ENCODE measurements at places on chromosomes 1 and 21.

GRCh38 chr1:212611000-212611948 lies 2.7 kb downstream of the ATF3 start:
- no peak for DNase-seq

- DNase-seq: no peak
Measured at GRCh38 chr1:63770381-63770780, 3.4 kb upstream of the ROR1 start.

- no peak for DNase-seq
Measured at GRCh38 chr21:34354836-34355235, 9.0 kb upstream of the KCNE2 start.

DNA sequence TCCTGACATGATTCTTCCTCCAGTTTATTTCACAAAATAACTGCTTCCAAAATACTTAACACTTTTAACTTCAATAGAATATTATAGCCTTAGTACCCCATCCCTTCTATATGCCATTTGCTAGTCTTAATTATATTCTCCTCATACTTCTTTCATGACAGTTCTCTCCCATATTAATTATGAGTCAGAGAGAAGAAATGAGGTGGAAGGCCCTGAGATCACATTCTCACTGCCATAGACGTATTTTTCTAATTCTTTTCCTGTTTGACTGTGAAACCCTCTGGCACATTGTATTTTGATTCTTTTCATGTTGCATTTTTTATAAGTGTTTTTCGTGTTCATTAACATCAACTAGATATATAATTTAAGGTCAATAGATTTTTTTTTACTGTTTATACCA lies 88.4 kb downstream of the GTF2B start:
- no peak for DNase-seq

DNA sequence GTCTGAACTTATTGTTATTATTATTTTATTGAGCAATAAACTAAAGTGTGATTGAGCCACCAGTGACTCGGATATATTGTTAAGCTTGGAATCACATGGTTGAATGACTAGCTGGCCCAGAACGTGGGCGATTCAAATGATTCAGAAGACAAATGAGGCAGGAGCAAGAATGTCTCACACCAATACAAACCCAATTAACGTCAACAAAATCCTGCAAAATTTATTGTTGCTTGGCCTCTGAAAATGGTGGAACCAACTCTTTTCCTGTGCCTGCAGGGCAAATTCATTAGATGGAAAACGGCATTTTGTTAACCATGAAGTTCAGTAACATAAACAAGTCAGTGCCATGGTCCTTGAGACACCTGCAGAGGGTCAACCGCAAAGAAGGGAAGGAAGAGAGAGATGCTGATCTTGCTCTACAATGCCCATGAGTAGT lies 482.0 kb downstream of the SETD4 start:
- no peak for DNase-seq

- DNase-seq: no peak
Measured at GRCh38 chr21:31974454-31974985, 101.7 kb downstream of the HUNK start.

GRCh38 chr1:91535441-91535840 lies 34.8 kb downstream of the CDC7 start:
- DNase-seq: no peak

DNA sequence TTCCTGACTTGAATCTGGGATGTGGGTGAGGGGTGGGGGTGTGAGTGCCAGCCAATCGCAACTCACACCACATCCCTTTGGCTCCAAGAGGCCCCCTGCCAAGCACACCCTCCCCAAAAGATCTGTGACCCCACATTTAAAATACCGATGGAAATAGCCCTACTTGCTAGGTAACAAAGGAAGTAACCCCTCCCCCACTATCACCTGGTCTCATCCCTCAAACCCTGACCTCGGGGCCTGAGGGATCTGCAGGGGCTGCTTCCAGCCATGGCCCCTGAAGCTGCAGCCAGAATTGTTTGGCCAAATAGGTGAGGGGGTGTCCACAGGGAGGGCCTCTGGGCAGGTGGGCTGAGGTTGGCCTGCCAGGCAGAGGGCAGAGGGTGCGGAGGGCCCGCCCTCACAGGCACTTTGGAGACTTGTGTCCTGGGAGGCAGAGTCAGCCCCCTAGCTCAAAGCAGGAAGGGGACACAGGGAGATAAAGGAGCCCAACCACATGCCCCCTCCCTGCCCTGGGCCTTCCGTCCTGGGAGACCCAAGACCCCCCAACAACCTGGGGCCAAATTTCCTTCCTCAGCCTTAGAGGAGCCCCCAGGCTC lies 37.2 kb downstream of the SDC3 start:
- DNase-seq: no peak

GRCh38 chr1:15985611-15986297 lies 9.9 kb upstream of the ZBTB17 start:
- no peak for DNase-seq

GRCh38 chr1:204930155-204930523 lies 59.5 kb downstream of the NFASC start:
- DNase-seq: no peak

DNA sequence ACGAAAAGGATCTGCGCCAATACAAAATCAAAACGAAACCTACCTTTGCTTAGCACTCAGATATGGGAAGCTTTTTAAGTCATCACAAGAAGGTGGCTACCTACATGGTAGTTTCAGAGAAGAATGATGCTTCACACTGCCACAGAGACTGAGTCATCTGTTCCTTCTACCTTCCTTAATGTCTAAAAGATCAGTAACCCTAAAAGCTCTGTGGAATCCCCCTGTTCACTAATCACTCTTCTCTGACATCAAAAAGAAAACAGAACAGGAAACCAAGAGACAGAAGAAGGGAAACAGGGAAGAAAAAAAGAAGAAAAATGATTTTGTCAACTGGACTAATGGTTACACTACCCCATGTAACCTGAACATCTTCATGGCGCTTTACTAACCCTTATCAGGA lies 177.2 kb downstream of the SMYD3 start:
- no peak for DNase-seq

- DNase-seq: no peak
Measured at GRCh38 chr1:17089506-17089905, 29.7 kb downstream of the PADI2 start.

DNA sequence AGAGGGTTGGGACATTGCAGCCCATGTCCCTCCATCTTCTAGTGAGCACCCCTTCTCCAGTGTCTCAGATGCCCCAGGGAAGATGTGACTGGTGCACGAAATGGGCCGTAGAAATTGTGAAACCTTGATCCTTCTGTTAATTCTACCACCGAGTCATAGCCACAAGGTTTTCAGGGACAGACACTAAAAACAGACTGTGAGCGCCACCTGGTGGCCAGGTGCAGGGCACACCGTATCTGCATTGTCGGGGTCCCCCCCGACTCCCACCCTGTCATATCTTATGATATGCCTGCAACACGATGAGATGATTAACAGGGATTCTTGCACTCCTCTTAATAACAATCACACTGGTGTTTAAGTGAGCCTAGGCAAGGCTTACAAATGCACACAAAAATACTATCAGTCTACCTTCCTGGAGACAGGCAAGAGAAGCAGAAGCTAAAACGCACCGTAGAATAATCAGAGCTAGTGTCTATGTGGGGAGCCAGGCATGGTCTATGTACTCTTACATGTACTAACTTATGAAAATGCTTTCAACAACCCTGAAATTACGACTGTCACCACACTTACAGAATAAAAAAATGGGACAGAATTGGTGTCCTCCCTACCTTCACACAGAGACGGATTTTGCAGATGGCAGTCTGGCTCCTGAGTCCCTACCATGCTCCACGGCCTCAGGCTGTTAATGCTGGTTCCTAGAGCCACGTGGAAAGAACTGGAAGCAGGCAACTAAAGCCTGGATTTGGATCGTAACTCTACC lies 57.9 kb downstream of the FHAD1 start:
- DNase-seq: peak; percentile 33

DNA sequence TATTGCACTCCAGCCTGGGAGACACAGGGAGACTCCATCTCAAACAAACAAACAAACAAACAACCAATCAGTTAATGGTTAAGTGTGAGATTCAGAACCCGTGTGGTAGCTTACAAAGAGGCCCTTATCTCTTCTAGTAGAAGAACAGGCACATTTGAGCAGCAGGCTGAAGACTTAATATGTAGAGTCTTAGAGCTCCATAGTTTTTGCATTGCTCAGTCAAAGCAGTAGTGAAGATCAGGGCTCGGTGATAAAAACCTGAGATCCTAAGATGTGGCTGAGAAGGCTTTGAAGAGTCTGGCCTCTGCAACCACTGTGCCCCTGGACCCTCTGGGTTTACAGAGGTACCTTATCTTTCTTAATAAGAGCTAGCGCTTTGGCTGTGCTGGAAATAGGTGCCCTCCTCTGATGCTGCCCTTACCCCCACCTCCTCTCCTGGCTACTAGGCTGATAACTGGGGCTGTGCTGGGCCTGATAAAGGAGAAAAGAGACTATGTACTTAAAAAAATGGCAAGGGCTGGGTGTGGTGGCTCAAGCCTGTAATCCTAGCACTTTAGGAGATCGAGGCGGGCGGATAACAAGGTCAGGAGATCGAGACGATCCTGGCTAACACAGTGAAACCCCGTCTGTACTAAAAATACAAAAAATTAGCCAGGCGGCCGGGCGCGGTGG lies 10.5 kb upstream of the UCK2 start:
- DNase-seq: no peak

GRCh38 chr1:233032916-233033315 lies 82.5 kb downstream of the NTPCR start:
- DNase-seq: no peak

- DNase-seq: no peak
Measured at GRCh38 chr21:36535618-36536241, 55.8 kb upstream of the CLDN14 start.

DNA sequence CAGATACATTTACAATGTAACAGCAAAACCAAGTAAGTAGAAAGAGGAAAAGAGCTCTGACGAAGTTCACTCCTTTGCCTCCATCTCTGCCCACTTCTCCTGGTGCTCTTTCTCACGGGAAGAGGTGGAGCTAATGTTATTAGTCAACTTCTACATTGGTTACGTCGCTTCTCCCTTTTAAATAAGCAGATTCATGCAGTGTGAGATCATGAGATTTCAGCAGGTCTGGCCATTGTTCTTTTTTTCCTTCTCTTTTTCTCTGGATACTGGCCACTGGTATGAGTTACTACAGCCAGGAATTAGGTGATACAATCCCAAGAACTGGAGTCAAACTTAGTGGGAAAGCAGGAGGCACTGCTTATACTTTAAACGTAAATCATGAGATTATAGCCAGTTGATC lies 207.1 kb downstream of the AKT3 start:
- DNase-seq: no peak

GRCh38 chr1:215589650-215590435 lies 22.7 kb downstream of the KCTD3 start:
- DNase-seq: no peak

GRCh38 chr21:16569679-16570078 lies 839.9 kb downstream of the USP25 start:
- no peak for DNase-seq

DNA sequence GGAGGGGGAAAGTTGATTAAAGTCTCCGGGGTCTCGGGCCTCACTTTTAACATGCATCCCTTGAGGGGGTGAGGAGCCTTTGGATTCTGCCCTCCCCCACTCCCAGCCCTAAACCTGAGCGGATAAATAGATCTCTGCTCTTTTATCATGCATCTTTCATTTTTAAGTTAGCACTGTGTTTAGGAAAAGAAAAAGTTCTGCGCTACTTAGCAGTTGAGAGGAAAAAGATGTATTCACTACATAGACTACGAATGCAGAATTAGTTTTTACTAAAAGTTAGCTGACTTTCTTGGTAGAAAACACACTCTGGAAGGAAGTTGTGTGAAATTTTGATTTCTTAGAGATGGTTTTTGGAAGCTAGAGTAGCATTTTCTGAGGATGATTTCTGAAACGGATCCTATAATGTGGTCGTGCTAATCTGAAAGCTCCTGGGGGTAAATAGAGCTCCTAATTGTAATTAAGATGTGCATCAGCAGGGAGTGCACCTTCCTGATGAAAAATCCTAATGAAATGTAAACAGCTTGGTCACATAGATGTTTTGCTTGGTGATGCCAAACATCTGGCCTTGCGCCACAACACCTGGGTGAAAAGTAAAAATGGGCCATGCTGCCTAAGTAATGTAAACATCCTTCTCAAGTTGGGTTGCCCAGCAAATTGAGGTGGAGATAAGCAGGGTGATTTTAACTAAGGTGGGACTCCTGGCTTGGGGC lies 1.8 kb downstream of the ROR1 start:
- DNase-seq: no peak

- DNase-seq: no peak
Measured at GRCh38 chr1:113587475-113587874, 171.8 kb downstream of the PHTF1 start.

- no peak for DNase-seq
Measured at GRCh38 chr1:35727434-35728040, 8.9 kb upstream of the C1orf216 start.

DNA sequence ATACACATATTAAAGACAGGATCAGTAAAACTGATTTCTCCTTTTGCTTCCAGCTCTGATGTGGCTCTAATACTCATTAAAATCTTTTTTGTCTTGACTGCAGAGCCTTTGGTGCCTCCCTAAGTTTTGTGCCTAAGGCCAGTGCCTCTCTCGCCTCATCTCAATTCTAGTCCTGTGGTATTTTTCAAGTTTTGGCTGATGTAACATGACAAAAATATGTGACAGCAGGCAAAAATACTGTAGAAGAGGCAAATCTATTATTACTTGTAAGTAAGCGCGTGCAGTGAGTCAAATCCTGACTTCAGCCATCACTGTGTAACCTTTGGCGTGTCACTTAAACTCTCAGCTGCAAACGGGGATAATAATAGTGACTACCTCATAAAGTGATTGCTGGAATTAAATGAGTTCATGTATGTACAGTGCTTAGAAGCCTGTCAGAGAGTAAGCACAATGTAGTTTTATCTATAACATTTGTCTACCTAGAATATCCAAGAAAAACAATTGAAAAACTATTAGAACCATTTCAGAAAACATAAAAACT lies 74.0 kb downstream of the MAB21L3 start:
- DNase-seq: no peak

- DNase-seq: no peak
Measured at GRCh38 chr1:156804572-156805243, 11.9 kb downstream of the SH2D2A start.

- no peak for DNase-seq
Measured at GRCh38 chr1:64052777-64053176, 150.6 kb upstream of the UBE2U start.

DNA sequence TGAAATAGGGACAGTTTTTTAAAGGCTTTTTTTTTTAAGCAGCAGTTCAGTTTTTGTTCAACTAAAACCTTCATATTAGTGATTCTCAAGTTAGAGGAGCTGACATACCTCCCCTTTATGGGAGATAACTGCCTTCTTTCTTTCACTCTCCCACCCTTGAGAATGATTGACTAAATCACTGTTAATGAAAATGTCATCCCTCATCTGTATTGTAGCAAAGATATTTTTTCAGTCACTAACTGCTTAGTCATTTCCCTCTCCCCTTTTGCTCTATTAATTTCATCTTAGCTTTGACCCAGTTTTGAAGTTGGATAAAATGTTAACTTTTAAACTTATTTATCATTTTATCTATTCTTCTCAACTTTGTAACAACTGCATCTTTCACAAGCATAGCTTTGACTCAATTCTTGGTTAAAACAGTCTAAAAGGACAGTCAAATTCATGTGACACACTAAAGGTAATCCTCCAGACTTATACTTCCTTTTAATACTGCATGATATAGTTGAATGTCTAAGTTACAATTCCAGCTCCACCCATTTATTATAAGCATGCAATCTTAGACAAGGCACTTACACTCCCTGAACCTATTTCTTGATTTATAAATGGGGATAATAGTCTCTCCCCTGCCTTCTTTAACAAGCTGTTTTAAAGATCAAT lies 17.1 kb downstream of the CAPZA1 start:
- no peak for DNase-seq

GRCh38 chr1:28640766-28641165 lies 2.1 kb downstream of the TAF12 start:
- DNase-seq: no peak

Measured in stimulated activated CD4-positive, alpha-beta T cell treated with anti-CD3 and anti-CD28 coated beads, TNF-alpha, amount 100 ng/mL, for 1 hour (primary cell).